ENCODE measurements at places on chromosomes 4 and X.

DNA sequence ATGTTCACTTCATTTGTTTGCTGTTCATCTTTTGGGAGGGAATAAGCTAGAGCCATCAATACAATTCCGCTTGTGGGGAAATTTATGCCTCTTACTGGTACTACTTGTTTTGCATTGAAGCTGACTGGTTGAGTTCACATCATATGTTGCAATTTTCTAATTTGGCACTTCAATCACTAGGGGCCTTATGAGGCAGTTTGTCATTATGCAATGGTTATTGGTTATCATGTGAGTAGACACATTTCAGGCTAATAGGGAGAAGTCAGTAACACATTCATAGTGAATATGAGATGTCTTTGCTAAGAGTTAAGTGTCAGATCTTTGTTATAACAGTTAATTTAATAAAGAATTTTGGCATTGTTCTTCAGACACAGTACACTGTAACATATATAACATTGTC is 5.0 kb downstream of the RPL36A start:
- DNase-seq = no peak

GRCh38 chr4:189302719-189303118 is 638.0 kb upstream of the FRG1 start:
- no peak for DNase-seq

DNA sequence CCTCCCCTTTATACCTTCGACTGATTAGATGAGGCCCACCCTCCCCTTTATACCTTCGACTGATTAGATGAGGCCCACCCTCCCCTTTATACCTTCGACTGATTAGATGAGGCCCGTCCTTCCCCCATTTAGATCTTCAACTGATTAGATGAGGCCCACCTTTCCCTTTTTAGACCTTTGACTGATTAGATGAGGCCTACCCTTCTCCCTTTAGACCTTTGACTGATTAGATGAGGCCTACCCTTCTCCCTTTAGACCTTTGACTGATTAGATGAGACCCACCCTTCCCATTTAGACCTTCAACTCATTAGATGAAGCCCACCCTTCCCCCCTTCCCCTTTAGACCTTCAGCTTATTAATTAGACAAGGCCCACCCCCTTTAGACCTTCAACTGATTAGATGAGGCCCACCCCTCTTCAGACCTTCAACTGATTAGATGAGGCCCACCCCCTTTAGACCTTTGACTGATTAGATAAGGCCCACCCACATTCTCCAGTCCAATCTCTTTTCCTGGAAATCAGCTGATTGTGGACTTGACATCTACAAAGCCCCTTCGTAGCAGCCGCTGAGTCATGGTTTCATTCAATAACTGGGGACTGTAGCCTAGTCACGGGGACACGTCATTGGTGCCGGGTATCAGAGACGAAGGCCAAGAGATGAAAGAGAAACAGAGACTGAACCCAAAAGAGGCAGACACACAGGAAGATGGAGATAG is 28.8 kb upstream of the IL3RA start:
- DNase-seq = no peak

DNA sequence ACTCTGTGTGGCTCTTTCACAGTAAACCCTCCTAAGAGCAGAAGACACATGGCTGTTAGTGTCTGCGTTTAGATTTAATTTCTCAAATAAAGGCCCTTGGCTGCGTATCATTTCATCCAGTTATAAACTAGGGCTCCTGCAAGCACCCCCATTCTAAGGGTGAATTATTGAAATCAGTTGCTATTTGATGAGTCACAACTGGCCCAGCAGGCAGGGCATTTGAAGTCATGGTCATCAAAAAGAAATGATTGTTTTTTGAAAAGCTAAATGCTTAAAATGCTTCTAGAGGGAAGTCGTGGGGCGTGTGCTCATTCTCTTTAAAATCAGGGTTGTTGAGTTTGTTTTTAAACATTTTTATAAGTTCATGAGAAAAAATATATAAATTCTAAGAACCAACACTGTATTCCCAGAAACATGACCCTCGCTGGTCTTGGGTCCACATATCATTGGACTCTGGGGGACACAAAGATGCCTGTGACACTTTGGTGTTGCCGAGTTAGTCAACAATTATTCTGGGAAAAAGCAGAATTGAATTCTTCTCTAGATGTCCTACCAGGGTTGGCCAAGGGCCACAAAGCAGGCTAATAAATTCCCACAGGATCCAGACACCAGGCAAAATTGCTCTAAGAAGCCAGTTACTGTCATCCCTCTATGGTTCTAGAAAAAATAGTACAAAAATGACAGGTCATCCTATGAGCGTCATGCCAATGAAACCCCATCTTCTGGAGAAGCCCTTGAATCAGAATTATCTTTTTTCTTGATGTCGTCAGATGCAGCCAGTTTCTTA is 99.5 kb upstream of the MYOZ2 start:
- DNase-seq = no peak

DNA sequence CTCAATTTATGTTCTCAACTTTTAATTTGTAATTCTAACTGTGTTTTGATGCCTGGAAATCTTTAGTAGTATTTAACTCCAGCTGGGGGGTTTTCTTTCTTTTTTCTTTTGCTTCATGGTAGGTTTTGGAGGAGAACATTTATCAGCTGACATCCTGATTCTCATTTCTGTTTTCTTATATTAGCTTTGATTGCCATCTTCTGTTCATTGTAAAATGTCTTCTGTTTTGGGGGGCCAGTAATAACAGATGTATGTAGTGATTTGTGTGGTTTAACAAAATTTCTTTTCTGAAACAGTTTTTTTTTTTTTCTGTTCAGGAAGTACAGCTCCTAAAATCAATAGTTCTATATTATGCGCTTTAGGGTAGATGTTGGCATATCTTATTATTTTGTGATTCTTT is 182.2 kb downstream of the GABRB1 start:
- DNase-seq = no peak

- DNase-seq = no peak
These were observed 593 bp upstream of the JAKMIP1 start for GRCh38 chr4:6200922-6201362.

DNA sequence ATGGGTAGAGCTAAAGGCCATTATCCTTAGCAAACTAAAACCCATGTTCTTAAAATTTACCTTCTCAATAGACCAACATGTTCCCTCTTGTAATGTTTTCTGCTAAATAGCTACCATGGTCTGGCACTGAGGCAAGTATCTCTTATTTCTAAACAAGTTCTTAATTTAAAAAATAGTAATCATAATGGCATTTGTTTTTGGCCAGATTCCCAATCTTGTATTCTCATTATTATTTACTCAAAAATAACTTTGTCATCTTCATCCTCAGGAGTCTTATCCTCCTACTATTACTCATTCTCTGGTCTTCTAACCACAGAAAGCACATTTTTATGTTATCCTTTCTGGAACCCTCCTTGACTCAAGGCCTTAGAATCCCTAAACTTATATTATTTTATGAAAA is 931.2 kb downstream of the CCSER1 start:
- DNase-seq = no peak

DNA sequence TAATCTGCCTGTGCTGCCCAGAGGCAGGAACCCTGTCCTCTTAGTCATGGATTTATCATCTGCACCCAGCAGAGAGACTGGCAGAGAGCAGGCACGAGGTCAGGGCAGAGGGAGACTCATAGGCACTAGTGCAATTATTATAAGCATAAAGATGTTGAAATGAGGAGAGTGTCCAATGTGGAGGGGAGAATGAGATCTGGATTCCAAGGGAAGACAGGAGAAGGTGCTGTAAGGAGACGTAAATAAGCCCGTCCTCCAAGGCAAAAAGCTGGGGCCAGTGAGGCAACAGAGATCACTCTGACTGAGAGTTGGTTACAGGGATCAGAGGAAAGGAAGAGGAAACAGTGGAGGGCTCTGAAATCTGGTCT is 406.2 kb downstream of the MAPK10 start:
- DNase-seq = no peak

GRCh38 chr4:16869594-16870245 is 28.7 kb downstream of the LDB2 start:
- no peak for DNase-seq

GRCh38 chrX:31435592-31435991 is 363.8 kb upstream of the FTHL17 start:
- no peak for DNase-seq

DNA sequence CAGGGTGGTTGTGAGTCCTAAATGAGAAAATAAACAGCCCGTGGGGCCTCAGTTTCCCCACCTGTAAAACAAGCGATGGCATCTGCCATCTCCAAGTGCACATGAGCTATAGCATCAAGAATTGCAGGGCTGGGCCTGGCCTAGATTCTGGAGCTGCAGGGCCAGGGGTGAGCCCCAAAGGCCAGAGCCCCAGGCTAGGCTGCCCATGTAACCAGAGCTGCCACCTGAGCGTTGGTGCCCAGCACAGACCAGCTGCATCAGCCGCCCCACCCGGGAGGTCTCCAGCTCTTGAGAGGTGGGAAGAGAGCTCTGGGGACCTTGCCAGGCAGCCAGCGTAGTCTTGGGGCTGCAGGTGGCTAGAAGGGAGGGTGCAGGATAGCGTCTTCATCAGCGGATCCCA is 27.0 kb upstream of the GPR78 start:
- no peak for DNase-seq

DNA sequence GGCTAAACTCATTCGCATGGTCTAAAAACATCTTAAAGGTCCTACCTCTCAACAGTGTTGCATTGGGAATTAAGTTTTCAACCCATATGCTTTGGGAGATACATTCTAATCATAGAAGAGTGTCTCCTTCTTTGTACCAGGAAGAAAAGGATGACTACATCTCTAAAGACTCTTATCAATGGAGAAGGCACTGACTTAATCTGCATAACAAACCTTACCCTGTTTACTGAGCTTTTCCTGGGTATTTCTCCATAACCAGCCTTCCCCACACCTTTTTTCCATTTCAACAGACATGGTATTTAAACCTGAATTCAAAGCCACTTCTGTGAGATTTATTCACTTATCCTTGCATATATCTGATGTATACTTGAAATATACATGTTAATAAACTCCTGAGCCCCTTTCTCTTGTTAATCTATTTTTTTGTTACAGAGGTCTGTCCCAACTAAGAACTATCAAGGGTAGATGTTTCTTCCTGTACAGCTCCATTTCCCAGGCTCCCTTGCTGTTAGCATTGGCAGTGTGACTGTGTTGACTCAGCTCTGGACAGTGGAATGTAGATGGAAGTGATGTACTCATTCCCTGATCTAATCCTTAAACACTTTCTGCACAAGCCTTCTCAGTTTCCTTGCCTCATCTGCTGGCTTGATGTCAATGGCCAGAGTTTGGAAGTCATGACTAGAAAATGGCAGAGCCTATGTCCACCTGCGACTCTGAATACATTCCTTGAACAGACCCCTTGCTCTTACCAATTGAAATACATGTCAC is 148.9 kb upstream of the CPEB2 start:
- no peak for DNase-seq

DNA sequence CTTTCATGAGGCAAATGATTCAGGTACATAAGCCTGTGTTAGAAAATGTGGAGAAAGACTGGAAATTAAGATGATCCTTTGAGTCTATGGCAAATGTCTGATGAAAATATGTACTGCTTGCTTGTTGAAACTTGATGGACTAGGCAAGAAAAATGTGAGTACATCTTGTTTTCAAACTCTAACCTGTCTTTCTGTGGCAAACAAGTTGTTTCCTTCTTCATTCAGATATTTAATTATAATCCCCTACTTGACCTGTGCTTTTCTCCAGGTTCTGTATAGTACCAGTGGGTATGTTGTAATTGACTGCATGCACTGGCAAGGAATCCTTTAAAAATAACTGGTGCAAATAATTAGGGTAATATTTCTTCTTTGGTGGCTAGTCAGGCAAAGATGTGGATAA is 136.7 kb downstream of the ARHGAP24 start:
- DNase-seq = no peak

- no peak for DNase-seq
These were observed 26.7 kb upstream of the PLAC1 start for GRCh38 chrX:134684956-134685355.

DNA sequence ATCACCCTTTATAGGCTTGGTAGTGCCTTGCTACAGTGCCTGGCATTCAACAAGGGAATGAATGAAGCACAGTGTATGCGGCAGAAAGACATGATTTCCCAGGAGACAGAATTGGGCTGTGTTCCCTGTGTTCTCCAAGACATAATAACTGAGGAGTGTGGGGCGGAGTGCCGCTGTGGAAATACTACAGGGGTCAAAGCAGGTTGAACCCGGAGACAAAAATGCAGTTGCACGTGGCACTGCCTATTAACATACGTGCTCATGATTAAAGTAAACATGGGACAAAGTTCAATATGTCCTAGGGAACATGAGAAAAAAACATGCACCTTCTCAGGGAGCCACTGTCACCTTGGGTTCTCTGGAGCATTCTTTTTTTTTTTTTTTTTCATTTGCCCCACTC is 820.8 kb downstream of the RPA4 start:
- no peak for DNase-seq

DNA sequence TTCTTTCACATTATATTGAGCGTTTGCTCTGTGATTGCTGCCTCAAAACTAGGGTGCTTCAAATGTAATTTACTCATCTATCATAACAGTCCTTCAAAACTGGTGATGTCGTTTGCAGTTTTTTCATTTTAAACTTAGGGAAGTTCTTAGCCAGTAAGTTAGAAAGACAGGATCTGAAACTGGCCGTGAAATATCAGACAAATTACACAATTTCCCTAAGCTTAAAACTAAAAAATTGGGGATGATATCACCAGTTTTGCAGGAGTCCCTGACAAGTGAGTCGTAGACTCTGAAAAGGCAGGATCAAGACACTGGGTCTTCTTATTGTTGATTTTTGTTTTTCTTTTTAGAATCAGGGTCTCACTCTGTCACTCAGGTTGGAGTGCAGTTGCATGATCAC is 44.8 kb downstream of the MOB1B start:
- no peak for DNase-seq

DNA sequence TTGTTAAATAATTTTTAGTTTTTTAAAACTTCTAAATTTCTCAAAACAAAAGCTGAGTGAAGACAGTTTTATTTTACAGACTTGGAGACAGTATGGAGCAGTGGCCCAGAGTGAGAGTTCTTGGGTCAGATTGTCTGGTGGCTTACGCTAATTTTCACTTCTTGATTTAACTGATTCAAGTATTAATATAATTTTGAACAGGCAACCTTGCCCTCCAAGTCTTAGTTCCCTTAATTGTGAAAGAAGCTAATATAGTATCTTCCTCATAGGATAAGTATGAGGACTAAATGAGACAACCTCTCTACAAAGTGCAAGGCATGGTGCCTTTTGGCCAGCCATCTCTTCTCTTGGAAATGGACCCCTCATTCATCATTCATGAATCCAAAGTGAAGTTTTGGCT is 25.4 kb downstream of the ATP7A start:
- no peak for DNase-seq

DNA sequence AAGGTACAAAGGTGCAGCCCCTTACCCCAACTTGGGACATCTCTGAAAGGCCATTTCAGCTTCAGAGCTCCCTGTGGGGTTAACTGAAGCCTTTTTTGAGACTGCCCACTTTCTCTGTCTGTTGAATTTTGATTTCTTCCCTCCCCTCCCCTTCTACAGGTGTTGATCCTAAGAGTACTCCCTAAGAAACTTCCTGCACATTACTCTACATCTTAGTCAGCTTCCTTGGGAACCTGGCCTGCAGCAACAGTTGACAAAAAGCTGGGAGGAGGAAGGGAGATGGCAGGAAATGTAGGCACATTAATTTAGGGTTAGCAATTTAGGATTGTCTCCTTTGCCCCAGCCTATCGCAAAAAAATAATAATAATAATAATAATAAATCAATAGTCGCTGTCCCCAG is 1.2 kb upstream of the IDS start:
- no peak for DNase-seq

All from activated CD4-positive, alpha-beta T cell treated with anti-CD3 and anti-CD28 coated beads, Interleukin-2, amount 50 U/mL, for 48 hours (primary cell).